ENCODE measurements at places on chromosomes 2 and 18. TPM values are rescaled to one million over a fixed set of nuclear protein-coding genes. Genes with fewer than 3 reads are reported as not detected.

EGR4 gene
- polyA plus RNA-seq = not detected

NOL4 gene
- not detected for polyA plus RNA-seq

SPP2 gene
- not detected for polyA plus RNA-seq

NEB gene
- 1,512 TPM for polyA plus RNA-seq

ADGRF3 gene
- 0.58 TPM for polyA plus RNA-seq

OR6B3 gene
- not detected for polyA plus RNA-seq

XRCC5 gene
- polyA plus RNA-seq = 146 TPM

GALNT3 gene
- polyA plus RNA-seq = 1.3 TPM

GAREM2 gene
- polyA plus RNA-seq = 5.2 TPM

TGOLN2 gene
- 65.4 TPM for polyA plus RNA-seq

ASAP2 gene
- 18.8 TPM for polyA plus RNA-seq

REG1A gene
- polyA plus RNA-seq = not detected

PRSS56 gene
- polyA plus RNA-seq = 2.2 TPM

CDK15 gene
- 2.9 TPM for polyA plus RNA-seq

CCDC102B gene
- 13.1 TPM for polyA plus RNA-seq

KYNU gene
- 0.76 TPM for polyA plus RNA-seq

FBLN7 gene
- 8.5 TPM for polyA plus RNA-seq

CACNB4 gene
- polyA plus RNA-seq = 6.4 TPM

COL4A4 gene
- polyA plus RNA-seq = 0.08 TPM

TSN gene
- polyA plus RNA-seq = 44.2 TPM

PTH2R gene
- polyA plus RNA-seq = 0.08 TPM

ABCG5 gene
- not detected for polyA plus RNA-seq

COL5A2 gene
- 348 TPM for polyA plus RNA-seq

DDX1 gene
- polyA plus RNA-seq = 87.8 TPM

HDLBP gene
- 357 TPM for polyA plus RNA-seq

KCNE4 gene
- polyA plus RNA-seq = 3.4 TPM

RUFY4 gene
- polyA plus RNA-seq = 0.13 TPM

CFC1 gene
- polyA plus RNA-seq = not detected

SULT1C4 gene
- 17.3 TPM for polyA plus RNA-seq

CPLX4 gene
- polyA plus RNA-seq = not detected

FABP1 gene
- 0.53 TPM for polyA plus RNA-seq

LOXHD1 gene
- polyA plus RNA-seq = 2.8 TPM

DYTN gene
- not detected for polyA plus RNA-seq

NT5C1B gene
- polyA plus RNA-seq = not detected

AFTPH gene
- polyA plus RNA-seq = 19.9 TPM

ALPP gene
- not detected for polyA plus RNA-seq

TNFAIP6 gene
- polyA plus RNA-seq = 9.0 TPM

ELOA2 gene
- not detected for polyA plus RNA-seq

DNAJC5G gene
- 0.34 TPM for polyA plus RNA-seq

REG3G gene
- not detected for polyA plus RNA-seq

DLGAP1 gene
- 1.5 TPM for polyA plus RNA-seq

PDE1A gene
- polyA plus RNA-seq = 6.4 TPM

CCDC74B gene
- polyA plus RNA-seq = 0.62 TPM

CXCR1 gene
- polyA plus RNA-seq = not detected

AQP12B gene
- polyA plus RNA-seq = 1.6 TPM

All from hindlimb muscle (tissue), 1 donor.